Fibroblast of upper back skin (primary cell): ENCODE measurements at places on chromosomes 2 and 18.

DNA sequence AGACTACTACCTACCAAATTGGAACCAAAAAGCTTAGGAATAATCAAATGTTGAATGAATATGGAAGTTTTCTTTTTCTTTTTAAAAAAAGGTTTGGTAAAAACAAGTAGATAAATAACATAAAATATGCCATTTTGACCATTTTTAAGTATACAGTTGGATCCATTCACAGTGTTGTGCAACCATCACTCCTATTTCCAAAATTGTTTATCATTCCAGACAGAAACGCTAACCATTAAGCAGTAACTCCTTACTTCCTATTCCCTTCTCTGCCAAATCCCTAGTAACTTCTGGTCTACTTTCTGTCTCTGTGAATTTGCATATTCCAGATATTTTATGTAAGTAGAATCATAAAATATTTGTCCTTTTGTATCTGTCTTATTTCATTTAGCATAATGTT, 39.8 kb downstream of the CD302 start:
- DNase-seq, result no peak

DNA sequence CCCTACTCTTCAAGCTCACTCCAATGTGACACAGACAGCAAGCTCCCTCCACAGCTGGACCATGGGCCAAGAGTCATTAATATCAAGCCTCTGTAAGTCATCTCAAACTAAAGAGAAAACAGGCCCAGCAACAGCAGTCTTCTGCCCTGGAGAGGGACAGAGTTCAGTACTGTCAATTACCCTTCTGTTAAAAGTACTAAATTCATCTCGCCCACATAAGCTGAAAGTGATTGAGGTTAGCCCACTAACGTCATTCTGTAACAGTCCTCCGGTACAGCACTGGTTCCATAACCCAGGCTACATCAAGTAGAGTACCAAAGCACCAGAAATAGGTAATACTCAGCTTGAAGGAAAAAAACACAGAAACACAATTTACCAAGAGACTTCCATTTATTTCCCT, 25.9 kb downstream of the THADA start:
- no peak for DNase-seq

GRCh38 chr2:72543497-72544216, 282.2 kb downstream of the EXOC6B start:
- DNase-seq, result no peak

DNA sequence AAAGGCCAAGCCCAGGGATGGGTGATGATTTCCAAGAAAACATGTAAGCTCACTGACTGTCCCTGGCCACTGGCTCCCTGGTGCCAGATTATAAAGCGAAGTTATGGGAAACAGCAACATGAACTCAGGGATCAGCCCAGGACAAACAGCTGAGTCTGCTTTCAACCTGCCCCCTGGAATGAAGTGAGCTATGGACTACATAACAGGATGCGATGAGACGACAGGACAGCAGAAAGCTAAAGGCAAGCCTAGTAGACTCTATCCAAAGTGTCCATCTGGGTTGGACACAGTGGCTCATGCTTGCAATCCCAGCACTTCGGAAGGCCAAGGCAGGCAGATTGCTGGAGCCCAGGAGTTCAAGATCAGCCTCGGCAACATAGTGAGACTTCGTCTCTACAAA, 16.6 kb upstream of the KCMF1 start:
- no peak for DNase-seq

DNA sequence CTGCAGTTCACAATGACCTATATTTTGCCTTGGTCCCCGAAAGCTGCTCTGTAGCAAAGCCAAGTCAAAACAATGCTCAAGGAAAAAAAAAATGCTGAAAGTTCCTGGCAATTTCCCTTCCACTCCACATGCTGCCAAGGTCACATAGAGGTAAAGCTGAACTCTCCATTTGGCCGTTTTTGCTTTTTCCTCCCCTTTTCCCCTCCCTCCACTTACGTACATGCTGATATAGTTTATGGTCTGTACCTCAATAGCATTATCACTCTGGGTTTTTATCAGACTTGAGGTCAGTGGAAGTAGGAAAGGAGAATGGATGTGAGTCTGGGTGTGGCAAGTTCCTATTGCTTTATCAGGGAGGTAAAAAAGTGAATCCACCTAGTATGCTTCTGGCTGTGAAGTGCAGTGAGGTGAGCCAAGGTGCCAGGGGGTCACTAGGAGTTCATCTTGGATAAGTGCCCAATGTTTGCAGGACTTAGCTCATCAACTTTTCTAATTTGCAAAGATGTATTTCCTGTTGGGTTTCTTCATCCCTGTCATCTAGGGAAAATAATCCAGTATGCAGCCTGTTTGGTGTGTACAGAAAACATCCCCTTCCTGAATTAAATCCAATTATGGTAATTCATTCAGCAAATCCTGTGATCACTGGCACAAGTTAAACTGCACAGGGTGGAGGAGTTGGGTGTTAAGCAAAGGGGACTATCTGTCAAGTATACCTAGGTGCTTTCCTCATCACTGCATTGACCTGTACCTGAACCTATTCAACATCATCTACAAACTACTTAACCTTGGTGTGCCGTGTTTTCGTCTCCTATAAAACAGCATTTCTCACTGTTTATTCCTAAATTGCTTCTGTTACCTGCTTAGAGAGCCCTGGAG, 124.3 kb upstream of the CYP26B1 start:
- no peak for DNase-seq

DNA sequence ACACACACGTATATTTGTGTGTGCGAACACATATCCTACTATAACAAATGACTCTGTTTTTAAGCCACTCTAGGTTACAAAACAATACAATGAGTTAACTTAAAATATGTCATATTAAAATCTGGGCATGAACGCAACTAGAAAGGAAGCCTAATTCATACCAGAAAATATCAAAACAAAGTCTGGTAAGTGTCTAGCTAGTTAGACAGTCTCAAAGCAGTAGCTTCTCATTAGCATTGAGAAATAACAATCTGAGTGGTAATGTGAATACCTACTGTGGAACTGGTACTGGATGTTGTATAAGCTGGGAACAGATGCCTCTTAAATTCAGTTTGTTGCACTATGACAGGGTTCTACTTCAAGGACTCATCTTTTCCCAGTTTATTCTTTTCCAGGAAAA, 32.5 kb upstream of the WIPF1 start:
- no peak for DNase-seq

- DNase-seq, result no peak
Observed at GRCh38 chr2:101823859-101824258, 126.4 kb downstream of the MAP4K4 start.
